ENCODE measurements at places on chromosomes 2 and 18.

DNA sequence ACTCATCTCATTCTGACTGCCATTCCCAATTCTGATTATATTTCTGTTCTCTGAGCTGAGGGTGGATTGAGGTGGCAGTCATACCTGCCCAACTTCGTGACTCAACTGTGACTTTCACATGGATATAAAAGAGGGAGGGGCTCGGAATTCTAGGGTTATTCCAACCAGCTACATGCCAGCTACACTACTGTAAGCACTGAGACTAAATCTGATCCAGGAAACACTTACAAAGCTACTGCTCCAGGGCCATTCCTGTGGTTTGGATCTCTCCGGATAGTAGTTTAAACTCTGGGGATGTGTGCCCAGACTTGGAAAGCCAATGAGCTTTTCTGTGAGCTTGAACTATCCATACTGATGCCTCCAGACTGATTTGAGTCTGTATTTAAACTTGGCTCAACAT lies 7.9 kb downstream of the MAP2 start:
- peak; percentile 92 for DNase-seq

GRCh38 chr2:83823229-83823628 lies 635.9 kb downstream of the SUCLG1 start:
- DNase-seq, result no peak

DNA sequence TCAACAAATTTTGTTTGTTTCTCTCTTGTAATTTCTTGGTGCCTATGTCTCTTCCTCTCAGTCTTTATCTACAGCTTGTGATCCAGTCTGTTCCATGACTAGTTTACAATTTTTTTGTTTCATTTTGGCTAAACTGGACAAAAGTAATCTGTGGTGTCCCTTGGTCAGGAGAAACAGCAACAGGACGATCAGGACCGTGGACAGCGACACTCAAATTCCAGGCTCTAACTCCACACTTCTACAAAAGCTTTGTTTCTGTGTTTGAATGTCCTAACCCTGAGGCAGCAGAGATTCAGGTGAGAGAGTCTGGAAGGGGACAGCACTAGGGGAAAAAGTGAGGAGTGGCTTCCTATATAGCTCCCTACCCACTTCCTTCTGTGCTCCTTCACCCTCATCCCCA lies 593.3 kb upstream of the FANCL start:
- DNase-seq, result peak; percentile 13

DNA sequence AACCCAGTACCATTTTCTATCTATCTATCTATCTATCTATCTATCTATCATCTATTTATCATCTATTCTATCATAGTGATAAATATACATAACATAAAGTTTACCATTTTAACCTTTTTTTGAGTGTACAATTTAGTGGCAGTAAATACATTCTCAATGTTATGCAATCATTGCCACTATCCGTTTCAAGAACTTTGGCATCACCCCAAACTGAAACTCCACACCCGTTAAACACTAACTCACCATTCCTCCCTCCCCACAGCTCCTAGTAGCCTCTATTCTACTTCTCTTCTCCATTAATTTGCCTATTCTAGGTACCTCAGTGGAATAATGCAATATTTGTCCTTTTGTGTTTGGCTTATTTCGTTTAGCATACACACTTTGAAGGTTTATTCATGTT lies 82.5 kb upstream of the KCNE4 start:
- DNase-seq, result peak; percentile 75

DNA sequence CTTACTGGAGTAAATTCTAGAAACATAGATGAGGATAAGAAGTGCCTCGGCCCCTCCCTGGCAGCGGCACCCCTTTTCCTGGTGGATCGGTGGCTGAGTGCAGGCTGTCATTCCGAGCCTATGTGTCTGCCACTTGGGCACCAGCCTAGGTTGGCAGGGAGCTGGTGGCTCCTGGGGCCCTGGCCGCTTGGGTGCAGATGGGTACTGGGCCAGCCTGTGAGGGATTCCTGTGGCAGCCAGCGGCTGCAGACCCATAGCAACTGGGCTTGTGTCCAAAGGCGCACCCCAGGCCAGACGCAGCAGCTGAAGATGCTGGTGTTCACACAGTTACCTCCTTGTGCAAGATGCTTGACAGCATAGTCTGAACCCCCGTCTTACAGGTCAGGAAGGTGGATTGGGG lies 2.8 kb downstream of the SNORC start:
- DNase-seq, result no peak

- DNase-seq, result no peak
These were observed 369.7 kb downstream of the OSR1 start for GRCh38 chr2:18988631-18989232.

DNA sequence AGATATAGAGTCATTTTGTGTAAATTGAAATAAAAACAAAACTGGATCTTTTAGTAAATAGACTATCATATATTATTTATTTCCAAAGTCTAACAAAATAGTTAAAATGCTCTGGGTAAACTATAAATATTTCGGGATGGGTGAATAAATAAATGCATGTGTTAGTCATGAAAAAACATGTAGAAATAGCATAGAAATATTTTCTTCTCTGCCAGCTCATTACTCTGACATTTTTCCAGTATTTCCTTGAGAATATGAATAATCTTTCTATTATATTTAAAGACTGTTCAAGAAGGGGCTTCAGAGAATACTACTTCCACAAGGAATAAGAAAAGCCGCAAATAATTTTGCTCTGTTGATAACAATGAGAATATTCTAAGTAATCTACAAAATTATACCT lies 880.4 kb downstream of the TRIB2 start:
- DNase-seq, result no peak

GRCh38 chr2:217521820-217522219 lies 481.0 kb downstream of the TNS1 start:
- DNase-seq, result no peak

- no peak for DNase-seq
These were observed 62.9 kb upstream of the ASPRV1 start for GRCh38 chr2:70024284-70024683.

- DNase-seq, result no peak
These were observed 378.3 kb downstream of the MTX2 start for GRCh38 chr2:176647325-176648165.

DNA sequence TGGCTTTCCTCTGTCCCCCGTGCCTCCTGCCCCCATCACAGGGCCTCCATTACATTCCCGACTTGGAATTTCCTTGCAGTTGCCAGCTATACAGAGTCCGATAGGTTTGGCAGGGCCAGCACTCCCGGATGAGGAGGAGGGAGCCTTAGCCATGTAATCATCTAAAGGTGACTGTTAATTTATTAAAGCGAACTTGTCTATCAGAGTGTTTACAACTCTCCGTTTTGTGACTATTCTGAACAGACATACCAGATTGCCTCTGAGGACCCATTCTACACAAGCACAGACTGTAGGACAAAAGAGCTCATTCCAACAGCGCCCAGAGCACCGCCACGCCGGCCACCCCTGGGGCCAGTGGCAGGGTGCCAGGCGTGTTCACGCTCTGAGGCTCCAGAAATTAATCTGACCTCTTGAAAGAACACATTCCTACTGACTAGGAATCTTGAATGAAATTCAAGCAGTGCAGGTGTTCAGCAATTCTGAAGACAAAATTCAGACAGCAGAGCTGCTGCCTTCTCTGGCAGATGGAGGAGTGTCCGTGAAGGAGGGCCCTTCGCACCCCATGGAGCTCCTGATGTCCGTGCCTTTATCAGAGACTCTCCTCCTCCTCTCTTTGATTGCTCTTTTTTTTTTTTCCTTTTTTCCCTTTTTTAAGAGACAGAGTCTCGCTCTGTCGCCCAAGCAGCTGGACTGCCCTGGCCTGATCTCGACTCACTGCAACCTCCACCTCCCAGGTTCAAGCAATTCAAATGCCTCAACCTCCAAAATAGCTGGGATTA lies 58.1 kb upstream of the RALBP1 start:
- DNase-seq, result peak; percentile 86

DNA sequence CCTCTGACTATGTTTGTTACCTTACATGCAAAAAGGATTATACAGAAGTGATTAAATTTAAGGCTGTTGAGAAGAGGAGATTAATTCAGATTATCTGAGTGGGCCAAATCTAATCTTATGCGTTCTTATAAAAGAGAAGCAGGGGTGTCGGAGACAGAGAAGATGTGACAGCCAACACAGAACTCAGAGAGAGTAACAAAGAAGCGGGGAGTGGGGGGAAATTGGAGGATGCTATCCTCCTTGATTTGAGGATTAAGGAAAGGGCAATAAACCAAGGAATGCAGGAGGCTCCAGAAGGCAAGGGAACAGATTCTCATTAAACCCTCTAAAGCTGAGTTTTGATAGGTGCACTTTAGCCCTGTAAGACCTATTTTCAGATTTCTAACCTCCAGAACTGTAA lies 291.3 kb upstream of the REG3G start:
- DNase-seq, result no peak

GRCh38 chr2:85813982-85814801 lies 60.4 kb downstream of the ATOH8 start:
- DNase-seq, result peak; percentile 73

- peak; percentile 60 for DNase-seq
These were observed 55.9 kb upstream of the GORASP2 start for GRCh38 chr2:170873035-170873692.

GRCh38 chr2:200862532-200863000 lies 1.9 kb downstream of the CLK1 start:
- DNase-seq, result peak; percentile 75

DNA sequence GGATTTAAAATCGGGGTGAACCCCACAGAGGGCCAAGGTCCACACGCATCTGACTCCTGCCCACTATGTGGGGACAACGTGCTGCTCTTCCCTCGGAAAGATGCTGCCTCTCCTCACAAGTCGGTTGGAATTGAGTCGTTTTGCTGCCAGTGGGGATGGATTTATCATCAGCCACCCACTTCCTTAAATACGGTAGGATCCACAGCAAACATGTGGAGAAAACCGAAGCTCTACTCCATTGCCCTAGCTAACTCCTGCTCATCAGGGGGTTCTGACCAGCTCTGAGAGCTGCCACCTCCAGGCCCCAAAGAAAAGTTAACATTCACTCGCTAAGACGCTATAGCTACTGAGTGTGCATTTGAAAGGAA lies 80.9 kb downstream of the CHRNA1 start:
- DNase-seq, result peak; percentile 60

DNA sequence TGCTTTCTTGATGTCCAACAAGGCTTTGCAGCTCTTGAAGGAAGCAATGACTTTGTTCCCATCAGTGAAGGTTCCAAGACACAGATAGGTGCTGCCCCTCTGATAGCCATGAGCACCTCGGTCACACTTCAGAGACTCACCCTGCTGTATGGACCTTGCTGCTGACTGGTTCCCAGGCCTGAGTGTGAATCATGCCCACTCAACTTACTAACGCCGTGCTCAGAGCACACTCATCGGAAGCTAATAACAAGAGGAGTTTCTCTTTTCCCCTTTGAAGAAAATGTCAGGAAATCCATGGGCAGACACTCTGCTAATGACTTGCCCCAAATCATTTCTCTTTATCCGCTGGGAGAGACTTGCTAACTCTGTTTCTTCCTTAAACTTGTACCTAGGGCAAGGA lies 83.8 kb upstream of the ARL4C start:
- no peak for DNase-seq

DNA sequence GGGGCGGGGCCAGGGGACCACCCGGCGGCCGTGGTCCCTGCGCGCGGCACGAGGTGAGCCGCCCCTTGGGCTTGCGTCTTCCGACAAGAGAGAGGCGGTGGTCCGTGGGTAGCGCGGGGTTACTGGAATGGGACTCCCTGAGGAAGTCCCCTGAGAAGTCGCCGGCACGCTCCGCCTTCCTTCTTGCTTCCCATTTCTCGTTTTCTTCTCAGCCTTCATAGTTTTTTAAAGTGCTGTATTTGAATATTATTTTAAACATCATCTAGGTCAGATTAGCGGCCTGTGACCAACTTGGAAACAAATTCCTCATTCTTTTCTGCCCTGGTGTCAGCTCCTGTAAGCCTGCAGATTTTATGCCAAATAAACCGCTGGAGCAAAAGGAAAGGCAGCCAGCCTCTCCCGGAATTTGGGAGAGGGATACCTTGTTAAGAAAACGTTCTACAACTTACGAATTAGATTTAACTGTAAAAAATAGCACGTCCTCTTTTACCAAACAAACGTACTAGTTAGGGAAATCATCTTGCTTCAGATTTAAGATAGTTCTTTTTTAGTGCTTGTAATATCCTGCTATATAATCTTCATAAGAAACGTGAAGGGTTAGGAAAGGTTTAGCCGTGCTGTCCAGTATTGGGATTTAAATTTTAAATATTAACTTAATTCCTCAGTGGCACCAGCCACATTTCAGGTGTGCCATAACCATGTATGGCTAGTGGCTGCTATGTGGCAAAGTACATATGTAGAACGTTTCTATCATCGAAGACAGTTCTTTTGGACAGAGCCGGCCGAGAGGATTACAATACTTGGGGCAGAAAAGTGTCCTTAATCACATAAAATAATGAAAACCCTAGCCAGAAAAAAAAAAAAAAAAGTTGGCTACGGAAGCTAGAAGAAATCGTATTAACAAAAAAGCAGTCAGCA lies 628 bp upstream of the PTPN2 start:
- no peak for DNase-seq

DNA sequence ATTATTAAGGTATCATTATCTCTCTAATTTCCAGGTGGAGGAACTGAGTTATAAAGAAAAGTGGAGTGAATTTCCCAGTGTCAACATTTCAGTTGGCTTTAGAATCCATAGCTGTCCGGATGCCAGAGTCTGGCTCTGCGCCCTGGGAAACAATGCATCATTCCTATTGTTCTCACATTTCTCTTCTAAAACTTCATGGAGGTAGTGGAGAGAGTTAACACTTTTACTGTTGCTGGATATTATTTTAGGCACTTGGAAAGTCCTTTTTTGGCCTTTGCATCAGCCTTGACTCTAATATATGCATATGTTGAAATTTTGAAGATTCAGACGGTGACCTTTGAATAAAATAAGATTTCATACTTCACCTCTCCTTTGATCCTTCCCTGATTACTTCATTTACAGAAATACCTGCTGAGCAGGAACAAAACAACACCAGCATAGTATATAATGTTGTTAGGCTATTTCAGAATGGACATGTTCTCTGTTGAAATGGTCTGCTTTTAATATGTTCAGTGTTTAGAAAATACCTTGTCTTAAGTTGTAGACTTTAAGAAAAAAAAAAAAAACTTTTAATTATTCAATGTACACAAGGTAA lies 148.8 kb downstream of the EPHA4 start:
- DNase-seq, result no peak

- DNase-seq, result peak; percentile 84
These were observed 322.5 kb downstream of the ARHGAP15 start for GRCh38 chr2:143451642-143452281.

DNA sequence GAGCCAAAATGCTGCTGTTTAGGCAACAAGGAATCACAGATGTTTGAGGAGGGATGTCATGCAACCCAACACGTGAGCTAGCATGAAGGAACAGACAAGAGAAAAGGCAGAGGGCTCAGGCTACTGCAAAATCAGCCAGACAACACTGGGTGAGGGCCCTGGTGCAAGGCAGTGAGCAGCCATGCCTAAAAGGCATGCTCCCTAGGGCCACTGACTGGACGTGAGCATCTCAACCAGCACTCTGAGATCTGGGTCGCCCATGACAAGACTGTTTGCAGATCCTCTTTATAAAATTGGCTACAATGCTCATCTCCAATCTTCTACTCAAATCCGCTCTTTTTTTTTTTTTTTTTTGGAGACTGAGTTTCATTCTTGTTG lies 49.1 kb downstream of the KIAA2012 start:
- DNase-seq, result no peak

Measured in renal cortical epithelial cell (primary cell).